Activated CD8-positive, alpha-beta memory T cell treated with anti-CD3 and anti-CD28 coated beads for 4 hours (primary cell): ENCODE measurements at places on chromosomes 5 and 9.

DNA sequence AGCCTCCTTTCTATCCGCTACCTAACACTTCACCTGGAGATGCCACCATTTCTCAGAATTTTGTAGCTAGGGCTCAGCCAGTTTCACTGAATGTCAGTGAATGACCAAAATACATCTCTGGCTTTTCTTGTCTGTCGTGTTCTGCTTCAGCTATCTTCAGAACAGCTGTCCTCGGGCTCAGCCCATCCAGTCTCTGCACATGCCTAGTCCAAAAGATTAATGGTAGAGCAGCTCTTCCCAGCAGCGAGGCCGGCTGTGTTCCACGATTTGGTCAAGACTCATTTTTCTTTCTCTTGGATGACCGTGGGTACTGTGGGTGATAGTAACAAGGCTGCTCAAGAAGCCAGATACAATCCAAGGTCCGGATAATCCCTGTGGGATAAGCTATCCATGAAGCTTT, 342.8 kb downstream of the GABRG2 start:
- no peak for DNase-seq

GRCh38 chr5:111999286-111999685, 242.3 kb upstream of the NREP start:
- DNase-seq = no peak

DNA sequence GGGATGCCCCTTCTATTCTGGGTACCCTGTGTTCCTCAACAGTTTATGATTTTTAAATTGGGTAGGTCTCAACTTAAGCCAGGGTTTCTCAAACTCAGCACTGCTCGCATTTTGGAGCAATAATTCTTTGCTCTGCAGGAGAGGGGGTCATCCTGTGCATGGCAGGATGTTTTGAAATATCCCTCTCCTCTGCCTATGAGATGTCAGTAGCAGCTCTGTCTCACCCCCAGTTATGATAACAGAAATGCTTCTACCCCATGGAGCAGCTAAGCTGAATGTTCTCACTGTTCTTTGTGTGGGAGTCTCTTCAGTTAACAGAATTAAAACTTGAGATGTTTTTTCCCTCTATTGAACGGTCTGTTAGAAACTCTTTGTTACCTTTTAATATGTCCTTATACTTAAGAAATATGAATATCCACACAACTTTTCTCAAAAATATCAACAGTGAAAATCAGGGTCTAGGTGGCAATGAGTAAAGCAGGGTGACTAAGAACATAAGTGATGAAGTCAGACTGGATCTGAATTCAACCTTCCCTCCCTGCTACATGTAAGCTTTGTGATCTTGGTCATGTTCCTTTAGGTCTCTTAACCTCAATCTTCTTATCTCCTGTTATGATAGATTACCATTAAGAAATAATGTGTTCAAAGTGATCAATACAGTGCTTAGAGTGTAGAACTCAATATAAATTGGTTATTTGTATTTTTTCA, 89.0 kb downstream of the CAMK4 start:
- no peak for DNase-seq

GRCh38 chr5:141747152-141748141, 65.4 kb upstream of the ARAP3 start:
- DNase-seq = no peak

DNA sequence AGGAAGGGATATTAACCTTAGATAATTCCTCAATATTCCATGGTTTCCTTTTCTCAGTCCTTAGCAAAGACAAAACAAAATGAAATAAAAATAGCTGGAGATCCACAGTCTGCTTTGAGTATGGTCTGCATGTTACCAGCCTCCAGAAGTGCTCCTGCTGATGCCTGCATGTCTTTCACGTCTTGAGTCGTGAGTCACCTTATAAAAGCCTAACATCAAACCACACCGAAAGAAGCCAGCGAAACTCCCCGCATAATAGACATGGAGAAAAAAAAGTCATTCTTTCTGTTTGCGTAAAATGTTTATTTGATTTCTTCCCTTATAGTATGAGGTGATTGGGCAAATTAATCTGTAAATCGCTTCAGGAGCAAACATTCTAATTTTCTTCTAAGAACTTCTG, 380.5 kb downstream of the SLCO4C1 start:
- DNase-seq = no peak

GRCh38 chr5:169631360-169631759, 5.7 kb upstream of the DOCK2 start:
- no peak for DNase-seq

- DNase-seq = no peak
These were observed 543.1 kb downstream of the TLE1 start for GRCh38 chr9:81146241-81146640.
